Activated naive CD8-positive, alpha-beta T cell treated with anti-CD3 and anti-CD28 coated beads, Interleukin-2, amount 10 ng/mL, durations not matched to agents 7 days and 5 days (primary cell): ENCODE measurements at places on chromosomes 1 and 21. TPM values are rescaled to one million over a fixed set of nuclear protein-coding genes. Genes with fewer than 3 reads are reported as not detected.

DNA sequence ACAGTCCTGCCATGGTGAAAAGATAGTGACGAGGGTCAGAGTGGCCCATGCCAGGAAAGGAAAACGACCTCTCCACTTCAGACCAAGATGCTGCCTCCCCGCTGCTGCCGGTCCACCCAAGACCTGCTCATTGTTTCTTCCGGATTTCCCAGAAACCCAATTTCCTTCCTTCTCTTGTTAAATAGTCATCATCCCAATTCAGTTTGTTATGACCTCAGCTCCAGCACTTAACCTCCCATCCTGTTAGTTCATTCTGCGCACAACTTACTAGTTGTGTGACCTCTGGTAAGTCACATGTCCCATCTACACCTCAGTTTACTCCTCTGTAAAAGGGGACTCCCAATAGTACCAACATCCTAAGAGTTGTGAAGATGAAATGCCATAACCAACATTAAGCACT, 29.9 kb upstream of the PPP1R15B start:
- no peaks in the 10 kb centered on the region for H3K27me3 ChIP-seq
- H3K4me1 ChIP-seq: peaks cover 4% of the 10 kb centered on the region
- no peak overlapping the region for H3K27ac ChIP-seq

DNA sequence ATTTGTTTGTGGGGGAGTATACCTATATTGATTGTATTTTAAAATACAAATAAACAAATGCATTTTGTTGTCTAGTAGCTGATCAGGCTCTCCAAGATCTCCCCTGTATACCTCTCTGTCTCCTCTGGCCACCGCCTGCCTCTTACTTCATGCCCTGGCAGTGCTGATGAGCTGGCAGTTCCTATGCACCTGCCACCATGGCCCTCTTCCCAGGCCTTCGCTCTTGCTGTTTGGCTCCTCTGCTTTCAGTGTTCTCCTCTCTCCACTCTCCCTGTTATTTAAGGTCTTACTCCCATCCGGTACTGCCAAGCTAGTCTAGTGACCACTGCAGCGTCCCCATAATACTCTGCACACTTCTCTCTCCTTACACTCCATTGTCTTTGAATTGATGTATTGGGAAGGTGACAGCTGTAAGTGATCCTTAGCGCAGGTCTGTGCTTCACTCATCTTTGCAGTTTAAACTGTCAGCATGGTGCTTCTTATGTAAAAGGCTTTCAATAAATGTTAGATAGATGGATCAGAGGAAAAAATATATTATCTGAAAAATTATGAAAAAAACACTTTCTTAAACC, 88.1 kb upstream of the ATP1A1 start:
- H3K27ac ChIP-seq: no peak overlapping the region
- no peak overlapping the region for H3K4me3 ChIP-seq
- H3K4me1 ChIP-seq: no peaks in the 10 kb centered on the region
- no peaks in the 10 kb centered on the region for H3K36me3 ChIP-seq

DNA sequence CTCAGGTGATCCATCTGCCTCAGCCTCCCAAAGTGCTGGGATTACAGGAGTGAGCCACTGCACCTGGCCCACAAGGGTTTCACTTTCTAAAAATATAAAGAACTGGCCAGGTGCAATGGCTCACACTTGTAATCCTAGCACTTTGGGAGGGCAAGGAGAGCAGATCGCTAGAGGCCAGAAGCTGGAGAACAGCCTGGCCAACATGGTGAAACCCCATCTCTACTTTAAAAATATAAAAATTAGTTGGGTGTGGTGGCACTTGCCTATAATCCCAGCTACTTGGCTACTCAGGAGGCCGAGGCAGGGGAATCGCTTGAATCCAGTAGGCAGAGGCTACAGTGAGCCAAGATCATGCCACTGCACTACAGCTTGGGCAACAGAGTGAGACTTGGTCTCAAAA, 25.7 kb downstream of the MRPL39 start:
- H3K27ac ChIP-seq: no peak overlapping the region
- no peaks in the 10 kb centered on the region for H3K27me3 ChIP-seq
- H3K36me3 ChIP-seq: peaks cover 45% of the 10 kb centered on the region
- no peak for DNase-seq

DNA sequence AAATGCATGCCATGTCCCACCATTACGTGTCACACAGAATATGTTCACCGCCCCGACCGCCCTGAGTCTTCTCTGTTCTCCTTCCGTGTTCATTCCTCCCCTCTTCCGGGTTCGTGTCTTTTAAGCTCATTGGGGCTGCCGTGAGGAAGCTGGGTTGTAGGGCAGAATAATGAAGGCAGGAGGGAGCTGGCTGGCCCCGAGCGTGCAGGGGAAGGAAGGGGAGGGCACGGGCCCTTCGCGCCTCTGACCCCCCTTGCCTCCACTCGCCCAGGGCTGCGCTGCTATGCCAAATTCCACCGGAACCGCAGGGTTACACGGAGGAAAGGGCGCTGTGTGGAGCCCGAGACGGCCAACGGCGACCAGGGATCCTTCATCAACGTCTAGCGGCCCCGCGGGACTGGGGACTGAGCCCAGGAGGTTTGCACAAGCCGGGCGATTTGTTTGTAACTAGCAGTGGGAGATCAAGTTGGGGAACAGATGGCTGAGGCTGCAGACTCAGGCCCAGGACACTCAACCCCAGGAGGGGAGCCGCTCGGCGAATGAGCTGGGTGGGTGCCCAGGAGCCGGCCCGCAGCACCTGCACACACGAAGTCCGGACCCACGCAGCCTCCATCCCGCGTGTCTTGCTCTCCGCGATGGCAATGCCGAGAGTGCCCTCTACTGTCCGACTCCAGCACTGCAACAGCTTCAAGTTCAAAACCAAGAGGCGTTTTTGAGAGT, 16.5 kb upstream of the AGTRAP start:
- peak; percentile 88 for DNase-seq
- no peaks in the 10 kb centered on the region for H3K27me3 ChIP-seq
- peak overlapping the region; percentile 66 for H3K4me3 ChIP-seq
- peaks cover 16% of the 10 kb centered on the region for H3K4me1 ChIP-seq
- H3K36me3 ChIP-seq: no peaks in the 10 kb centered on the region

DNA sequence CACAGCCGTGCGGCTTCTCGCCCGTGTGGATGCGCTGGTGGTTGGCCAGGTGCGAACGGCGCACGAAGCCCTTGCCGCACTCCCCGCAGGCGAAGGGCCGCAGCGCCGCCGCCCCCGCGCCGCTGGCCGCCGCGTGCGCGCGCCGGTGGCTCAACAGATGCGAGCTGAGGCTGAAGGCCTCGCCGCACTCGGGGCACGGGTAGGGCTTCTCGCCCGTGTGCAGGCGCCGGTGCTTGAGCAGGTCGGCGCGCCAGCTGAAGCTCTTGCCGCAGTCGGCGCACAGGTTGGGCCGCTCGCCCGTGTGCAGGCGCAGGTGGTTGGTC, 24.9 kb downstream of the ZNF697 start:
- no peak overlapping the region for H3K4me3 ChIP-seq
- H3K27ac ChIP-seq: no peak overlapping the region
- peaks cover 15% of the 10 kb centered on the region for H3K27me3 ChIP-seq
- H3K36me3 ChIP-seq: peaks cover 6% of the 10 kb centered on the region

RHD gene
- not detected for total RNA-seq

- H3K27ac ChIP-seq: no peak overlapping the region
- DNase-seq: no peak
- H3K36me3 ChIP-seq: no peaks in the 10 kb centered on the region
- no peaks in the 10 kb centered on the region for H3K4me1 ChIP-seq
- no peak overlapping the region for H3K4me3 ChIP-seq
- H3K27me3 ChIP-seq: peaks cover 24% of the 10 kb centered on the region
These were observed 218.7 kb upstream of the COA6 start for GRCh38 chr1:234154320-234155251.

DNA sequence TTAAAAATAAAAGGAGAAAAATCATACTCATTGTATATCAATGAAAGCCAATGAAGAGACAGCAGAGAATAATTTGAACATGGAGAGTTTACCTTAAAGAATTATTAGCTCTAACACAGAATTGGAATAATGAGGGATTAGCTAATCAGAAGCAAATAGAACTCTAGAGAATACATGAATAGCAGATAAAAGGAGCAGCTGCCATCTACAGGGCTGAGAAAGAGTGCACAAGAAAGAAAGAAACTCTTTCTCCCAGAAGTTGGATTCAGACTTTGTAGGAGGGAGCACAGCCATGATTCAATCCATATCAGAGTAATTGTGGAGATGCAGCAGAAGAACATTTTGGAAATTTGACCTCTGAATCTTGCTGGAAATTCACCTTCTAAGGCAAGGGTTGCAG, 1171.2 kb downstream of the PLA2G4A start:
- H3K27me3 ChIP-seq: no peaks in the 10 kb centered on the region
- no peak overlapping the region for H3K4me3 ChIP-seq
- no peak for DNase-seq
- no peaks in the 10 kb centered on the region for H3K36me3 ChIP-seq
- H3K4me1 ChIP-seq: no peaks in the 10 kb centered on the region
- no peak overlapping the region for H3K27ac ChIP-seq

DNA sequence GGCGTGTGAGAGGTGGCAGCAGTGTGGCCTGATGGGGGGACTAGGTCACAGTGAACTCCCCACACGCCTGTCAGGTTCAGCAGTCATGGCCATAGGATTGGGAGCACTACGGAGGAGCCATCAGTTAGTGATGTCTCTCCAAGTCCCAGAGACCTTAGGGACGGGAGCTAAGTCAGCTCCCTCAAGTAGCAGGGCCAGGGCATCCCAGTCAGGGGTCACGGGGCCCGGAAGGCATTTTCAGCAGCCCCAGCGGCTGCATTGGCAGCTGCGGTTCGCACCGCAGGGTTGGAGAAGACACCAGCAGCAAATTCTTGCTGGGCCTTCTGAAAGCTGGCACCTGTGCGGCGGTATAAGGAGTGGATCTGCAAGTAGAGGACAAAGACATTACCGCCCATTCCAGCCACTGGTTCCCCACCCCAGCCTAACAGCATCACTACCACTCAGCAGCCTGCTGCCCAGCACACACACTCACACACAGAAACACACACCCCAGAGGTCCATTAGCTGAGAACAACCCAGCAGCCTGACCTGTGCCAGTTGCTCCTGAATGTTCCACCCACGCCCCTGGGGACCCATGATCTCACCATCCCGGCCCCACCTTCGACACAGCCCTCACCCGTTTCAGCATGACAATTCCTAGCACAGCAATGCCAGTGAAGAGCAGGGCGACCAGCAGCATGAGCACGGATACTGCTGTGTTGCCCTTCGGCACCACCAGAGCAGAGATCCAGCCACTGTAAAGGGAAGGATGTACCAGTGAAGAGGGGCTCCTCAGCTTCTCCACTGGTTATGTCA, 972 bp upstream of the ENTREP3 start:
- H3K4me3 ChIP-seq: peak overlapping the region; percentile 80
- H3K27me3 ChIP-seq: no peaks in the 10 kb centered on the region
- peaks cover 8% of the 10 kb centered on the region for H3K36me3 ChIP-seq
- H3K4me1 ChIP-seq: peaks cover 20% of the 10 kb centered on the region
- DNase-seq: no peak

DNA sequence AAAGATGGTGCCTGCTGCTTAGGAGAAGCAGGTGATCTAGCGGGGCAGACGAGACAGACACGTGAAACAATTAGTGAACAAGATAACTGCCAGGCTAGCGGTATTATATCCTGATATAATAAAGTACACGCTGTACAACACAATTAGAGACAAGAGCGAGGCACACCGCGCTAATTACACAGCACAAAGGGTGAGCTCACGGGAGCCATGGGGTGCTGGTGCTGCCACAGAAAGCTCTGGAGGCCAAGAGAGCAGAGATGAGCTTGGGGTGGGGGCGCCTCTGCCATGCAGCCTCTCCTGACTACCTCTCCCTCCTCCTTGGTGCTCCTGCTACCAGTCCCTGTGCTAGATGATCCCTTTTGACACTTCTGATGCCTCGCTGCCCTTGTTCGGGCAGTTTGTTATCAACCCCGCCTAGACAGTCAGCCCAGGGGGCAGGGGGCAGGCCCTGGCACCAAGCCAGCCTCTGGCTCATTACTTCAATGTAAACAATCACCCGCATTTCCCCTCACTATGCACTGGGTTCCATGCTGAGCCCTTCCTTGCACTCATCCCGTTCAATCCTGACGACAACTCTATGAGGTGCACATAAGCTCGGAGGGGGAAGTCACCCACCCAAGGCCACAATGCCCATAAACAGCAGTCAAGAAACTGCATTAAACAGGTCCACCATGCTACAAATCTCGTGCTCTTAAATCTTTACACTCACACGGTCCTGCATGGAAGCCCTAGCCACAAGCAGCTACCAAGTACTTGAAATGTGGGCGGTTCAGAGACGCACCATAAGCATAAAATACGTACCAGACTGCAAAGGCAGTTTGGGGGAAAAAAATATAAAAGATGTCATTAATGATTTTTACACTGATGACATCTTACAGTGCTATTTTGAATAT, 103.0 kb downstream of the SSBP3 start:
- no peak overlapping the region for H3K27ac ChIP-seq
- peak overlapping the region; percentile 4 for H3K4me3 ChIP-seq
- peaks cover 41% of the 10 kb centered on the region for H3K4me1 ChIP-seq
- no peak for DNase-seq
- peaks cover 8% of the 10 kb centered on the region for H3K36me3 ChIP-seq
- H3K27me3 ChIP-seq: no peaks in the 10 kb centered on the region

DNA sequence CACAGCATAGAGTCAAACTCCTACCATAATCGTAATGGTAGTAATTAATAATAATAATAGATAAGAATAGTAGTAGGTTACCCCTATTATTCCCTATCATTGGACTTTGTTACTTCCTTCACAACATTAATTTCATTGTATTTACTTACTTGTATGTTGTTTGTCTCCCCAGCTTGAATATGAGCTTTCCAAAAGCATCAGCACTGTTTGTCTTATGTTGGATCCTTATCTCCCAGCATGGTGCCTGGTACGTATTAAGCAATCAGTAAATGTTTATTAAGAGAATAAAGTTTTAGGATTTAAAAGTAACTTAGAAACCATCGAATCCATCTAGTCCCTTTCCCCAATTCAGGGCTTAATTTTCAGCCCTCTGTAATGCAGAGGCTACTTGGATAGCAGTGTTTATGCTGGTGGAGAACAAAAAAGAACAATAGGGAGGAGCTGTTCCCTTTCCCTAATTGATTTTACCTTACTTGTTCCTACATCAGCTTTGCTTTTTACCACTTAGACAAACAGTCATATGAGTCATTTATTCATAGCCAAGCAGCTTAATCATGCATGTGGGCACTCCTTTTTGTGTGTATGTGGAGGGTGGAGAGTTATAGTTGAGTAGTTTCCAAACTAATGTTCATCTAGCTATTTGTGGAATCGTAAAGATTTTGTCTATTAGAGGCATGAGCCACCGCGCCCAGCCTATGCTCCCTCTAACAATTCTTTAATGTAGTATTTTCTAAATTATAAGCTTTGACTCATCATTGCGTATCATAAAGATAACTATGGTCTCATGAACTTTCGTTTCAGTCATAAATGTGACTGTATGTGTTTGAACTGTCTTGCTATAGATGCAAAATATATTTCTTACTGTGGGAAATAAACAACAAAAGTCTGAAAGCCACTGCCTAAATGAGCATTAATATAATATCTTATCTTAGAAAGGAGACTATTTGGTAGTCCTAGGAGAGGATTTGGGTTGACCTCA, 20.9 kb upstream of the DR1 start:
- no peak for DNase-seq
- no peaks in the 10 kb centered on the region for H3K27me3 ChIP-seq

CCDC17 gene
- 4.4 TPM for total RNA-seq

TNFRSF8 gene
- total RNA-seq: 0.17 TPM
